Renal cortex interstitium (tissue), 15 donors: ENCODE measurements at places on chromosomes 4 and X. TPM values are rescaled to one million over a fixed set of nuclear protein-coding genes. Genes with fewer than 3 reads are reported as not detected.

GRCh38 chr4:56469489-56470210 is 2.2 kb downstream of the SRP72 start:
- DNase-seq, result no peak

DNA sequence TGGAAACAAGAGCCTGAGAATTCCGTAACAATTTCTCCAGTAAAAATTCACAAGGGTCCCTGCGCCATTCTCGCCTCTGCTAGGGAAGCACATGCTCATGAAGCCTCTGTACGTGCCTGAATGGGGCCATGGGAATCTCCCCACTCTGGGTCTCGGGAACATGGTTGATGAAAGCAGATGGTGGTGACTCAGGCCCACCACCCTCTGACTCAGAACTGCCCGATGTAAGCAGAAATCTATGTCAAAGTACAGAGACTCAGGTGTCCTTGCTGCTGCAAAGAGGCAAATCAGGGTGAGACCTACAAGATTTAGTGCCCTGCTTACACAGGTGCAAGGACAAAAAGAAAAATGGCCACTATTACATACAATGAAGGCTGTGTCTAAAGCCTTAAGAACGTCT is 65.0 kb downstream of the SCD5 start:
- DNase-seq, result no peak

- no peak for DNase-seq
These were observed 21.3 kb downstream of the AREG start for GRCh38 chr4:74466242-74466641.

GRCh38 chr4:156763511-156763910 is 208.1 kb downstream of the PDGFC start:
- DNase-seq, result no peak

- DNase-seq, result no peak
These were observed 600.3 kb downstream of the SPRY1 start for GRCh38 chr4:123996718-123997510.

DNA sequence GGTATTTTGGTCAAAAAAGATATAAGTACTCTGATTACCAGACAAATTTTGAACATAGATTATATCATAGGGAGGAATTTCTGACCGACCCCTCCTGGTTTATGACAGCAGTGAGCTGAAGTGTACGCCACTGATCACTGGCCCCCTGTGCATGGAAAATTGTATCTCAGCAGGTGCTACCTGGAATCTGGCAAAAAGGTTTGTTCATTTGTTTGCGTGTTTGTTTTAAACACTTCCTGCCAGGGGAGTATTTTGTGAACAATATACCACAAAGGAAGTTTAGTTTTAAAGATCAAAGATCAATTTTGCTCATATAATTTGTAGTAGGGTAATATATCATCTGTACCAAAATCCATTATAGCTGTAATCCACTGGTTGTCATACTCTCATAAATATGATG is 219.7 kb upstream of the TENM3 start:
- DNase-seq, result no peak

- DNase-seq, result no peak
These were observed 35.4 kb downstream of the TMEM131L start for GRCh38 chr4:153501578-153501977.

DNA sequence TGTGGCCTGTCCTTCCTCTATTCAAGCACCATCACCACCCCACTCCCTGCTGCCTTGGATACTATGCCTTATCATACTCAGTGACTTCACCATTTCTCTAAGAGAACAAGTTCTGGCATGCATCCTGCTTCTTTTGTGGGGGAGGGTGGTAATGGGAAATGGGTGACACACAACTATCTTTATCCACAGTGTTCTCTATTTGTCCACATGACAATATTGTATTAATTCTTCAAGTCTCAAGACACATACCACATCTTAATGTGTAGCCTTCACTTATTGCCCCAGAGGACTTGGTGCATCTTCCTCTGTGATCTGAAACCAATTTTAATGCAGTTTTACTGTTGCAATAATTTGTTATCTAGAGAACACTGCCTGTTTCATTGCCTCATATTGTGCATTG is 29.3 kb upstream of the UGT2B7 start:
- DNase-seq, result no peak

DNA sequence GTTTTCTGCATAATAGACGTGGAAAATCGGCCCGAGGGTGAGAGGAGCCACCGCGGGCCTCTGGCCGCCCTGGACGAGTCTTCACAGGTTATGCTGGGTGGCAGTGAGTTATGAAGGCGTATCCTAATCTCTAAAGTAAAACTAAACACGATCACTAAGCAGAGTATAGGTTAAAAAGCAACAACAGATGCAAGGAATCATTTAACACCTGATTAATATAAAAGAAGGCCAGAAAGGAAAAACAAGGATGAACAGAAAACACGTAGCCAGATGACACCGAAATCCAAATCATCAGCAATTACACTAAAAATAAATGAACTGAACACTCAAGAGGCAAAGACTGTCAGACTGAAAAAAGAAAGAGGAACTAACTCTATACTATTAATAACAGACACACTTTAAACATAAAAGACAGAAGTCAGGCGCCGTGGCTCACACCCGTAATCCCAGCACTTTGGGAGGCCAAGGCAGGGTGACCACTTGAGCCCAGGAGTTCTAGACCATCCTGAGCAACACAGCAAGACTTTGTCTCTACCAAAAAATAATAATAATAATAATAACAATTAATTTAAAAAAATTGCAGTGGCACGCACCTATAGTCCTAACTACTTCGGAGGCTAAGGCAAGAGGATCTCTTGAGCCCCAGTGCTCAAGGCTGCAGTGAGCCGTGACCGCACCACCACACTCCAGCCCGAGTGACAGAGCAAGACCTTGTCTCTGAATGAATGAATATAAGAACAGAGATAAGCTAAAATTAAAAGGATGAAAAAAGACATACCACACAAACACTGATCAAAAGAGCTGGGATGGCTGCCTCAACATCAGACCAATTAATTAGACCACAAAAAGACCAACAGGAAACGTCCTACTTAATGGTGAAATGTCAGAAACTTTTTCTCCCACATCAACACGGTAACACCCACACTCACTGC is 30.0 kb downstream of the CTBP1 start:
- no peak for DNase-seq

- no peak for DNase-seq
These were observed 2.7 kb upstream of the TIMP1 start for GRCh38 chrX:47579537-47579936.

- DNase-seq, result no peak
These were observed 25.7 kb downstream of the GASK1B start for GRCh38 chr4:158147151-158147550.

DNA sequence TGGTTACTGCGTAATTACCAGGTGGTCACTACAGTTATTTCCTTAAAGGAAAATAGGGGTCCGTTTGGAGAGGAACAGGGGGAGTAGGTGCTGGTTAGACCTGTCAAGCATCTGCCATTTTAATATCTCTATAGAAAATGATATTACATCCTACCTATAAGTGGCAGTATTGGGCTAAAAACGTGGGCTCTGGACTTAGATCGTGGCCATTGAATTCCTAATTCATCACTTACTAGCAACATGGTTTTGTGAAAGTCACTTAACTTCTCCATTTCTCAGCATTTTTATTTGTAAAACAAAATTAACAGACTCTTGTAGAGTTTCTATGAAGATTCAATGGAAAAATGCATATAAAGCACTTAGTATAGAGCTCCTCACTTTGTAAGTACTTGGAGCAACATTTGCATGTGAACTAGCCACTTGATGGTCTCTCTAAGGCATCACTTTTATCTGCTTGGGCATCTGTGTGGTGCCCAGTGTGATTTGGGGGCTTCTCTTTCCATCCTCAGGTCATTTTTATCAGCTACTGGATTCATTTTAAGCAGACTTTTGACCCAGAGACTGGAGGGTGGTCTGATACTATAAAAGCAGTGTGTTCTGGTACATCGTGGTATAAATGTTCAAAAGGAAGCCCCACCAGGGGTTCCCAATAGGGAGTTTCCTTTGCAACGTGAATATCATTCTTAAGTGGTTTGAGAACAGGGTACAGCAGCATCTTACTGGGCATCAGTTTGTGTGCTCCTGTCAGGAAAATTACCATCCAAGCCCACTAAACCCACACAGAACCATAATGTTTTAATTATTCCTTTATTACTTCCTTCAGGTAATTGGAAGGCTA is 42.7 kb upstream of the RASSF6 start:
- DNase-seq, result no peak

DNA sequence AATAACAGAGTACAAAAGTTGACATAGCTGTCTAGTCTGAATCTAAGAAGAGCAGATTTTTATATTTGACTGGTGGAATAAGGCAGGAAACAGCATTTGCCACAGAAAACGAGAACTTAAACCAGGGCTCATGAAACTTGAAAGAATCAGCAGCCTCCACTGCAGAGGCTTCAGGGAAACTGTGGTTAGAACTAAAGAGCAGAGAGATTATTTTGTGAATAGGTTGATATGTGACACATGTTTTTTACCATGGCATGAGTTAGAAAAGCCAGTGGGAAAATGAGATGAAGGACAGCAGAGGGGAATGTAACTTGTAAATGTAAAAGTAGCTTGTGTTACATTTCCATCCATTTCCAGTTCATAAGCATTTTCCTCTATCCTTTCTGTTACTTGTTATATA is 63.7 kb upstream of the CAMK2D start:
- DNase-seq, result no peak

GRCh38 chr4:122313006-122313646 is 65.7 kb upstream of the ADAD1 start:
- DNase-seq, result no peak

- no peak for DNase-seq
These were observed 2.8 kb downstream of the ACSL1 start for GRCh38 chr4:184823014-184823413.

DNA sequence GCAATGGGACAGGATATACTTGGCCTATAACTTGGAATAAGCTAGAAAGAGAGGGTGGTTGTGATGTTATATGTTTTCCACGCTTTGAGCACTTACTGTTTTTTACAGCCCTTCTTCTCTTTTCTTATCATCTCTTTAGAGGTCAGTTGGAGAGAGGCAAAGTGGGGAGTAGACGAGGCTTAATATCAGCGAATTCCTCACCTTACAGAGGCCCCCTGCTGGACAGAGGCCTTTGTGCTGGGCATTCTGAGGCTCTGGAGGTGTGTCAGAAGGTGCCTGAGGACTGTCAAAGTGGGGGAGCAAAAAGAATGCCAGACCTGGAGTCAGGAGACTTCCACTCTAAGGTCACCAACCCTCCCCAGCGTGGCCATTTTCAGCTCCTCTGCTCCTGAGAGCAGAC is 42.5 kb downstream of the MAMLD1 start:
- no peak for DNase-seq

DNA sequence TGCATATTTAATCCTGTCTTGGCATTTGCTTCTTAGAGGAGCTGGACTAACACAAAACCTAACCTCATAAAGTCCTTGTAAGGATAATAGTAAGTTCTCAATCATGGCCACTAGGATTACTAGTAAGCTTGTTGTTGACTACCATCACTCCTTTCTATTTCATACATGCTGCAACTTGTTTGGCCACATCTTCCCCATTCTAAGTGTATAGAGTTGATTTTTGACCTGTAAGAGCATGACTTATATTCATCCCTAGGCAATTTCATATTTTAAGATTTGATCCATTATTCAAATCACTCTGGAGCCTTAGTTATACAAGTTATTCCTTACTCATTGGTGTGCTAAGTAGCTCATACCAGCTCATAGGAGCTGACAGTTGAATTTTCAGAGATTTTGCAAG is 109.4 kb downstream of the EFHC2 start:
- no peak for DNase-seq

GRCh38 chr4:80713409-80713808 is 317.1 kb upstream of the BMP3 start:
- DNase-seq, result no peak

- no peak for DNase-seq
These were observed 13.9 kb downstream of the SASH3 start for GRCh38 chrX:129793604-129794191.

Gene SLC6A14
- 0.19 TPM for polyA plus RNA-seq

Gene SLC25A43
- 7.1 TPM for polyA plus RNA-seq

Gene NPY1R
- polyA plus RNA-seq, result 21.0 TPM

Gene ADH7
- polyA plus RNA-seq, result not detected

Gene QDPR
- 62.4 TPM for polyA plus RNA-seq

Gene SLC30A9
- 116 TPM for polyA plus RNA-seq

Gene TSPAN6
- 138 TPM for polyA plus RNA-seq

Gene MAGIX
- polyA plus RNA-seq, result 2.7 TPM

Gene RNF212
- polyA plus RNA-seq, result 10.0 TPM

Gene ERAS
- polyA plus RNA-seq, result 0.16 TPM

Gene TMEM255A
- polyA plus RNA-seq, result 0.22 TPM

Gene KLHL13
- 68.2 TPM for polyA plus RNA-seq

Gene GPR50
- not detected for polyA plus RNA-seq

Gene CXCL10
- 4.9 TPM for polyA plus RNA-seq

Gene DHX15
- polyA plus RNA-seq, result 251 TPM

Gene WDR44
- 13.3 TPM for polyA plus RNA-seq

Gene USP26
- not detected for polyA plus RNA-seq

Gene MAGEA4
- polyA plus RNA-seq, result not detected
